ENCODE measurements at places on chromosomes 12 and 14.
A peak's percentile ranks its signal among the peaks of the same experiment; 100 is the strongest.

DNA sequence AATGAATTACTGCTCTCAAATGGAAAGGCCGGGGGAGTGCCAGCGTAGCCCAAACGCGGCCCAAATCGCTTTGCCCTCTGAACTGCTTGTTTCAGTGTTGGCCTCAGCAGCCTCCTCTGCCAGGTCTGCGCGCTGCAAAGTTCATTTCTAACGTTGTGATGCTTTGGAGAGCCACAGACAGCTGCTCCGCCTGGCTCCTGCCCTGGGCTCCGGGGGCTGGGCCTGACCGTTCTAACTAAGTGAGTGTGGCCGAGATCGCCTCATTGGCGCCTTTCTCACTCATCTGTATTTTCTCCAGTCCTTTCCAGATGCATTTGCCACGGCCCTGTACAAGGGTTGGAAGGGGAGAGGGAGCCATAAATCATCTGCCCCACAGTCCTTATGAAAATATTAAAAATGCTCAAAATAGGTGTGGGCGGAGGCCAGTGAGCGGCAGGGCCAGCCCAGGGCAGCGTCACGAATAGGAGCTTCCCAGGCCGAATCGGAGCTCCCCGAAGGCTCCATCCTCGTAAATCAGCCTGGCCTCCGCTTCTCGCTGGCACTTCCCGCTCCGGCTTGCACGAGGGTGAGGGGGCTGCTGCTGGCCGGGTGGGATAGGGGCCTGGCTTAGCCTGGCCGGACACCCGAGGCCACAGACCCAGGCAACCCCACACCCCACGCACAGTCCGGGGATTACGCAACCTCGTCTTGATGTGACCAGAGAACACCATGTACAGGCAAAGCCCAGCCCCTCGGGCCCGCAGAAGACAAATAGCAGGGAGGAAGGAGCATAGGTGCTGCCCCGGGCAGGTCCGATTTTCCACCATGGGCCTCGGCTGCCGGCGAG, 196.6 kb upstream of the DIO3 start:
- DNase-seq, result peak; percentile 54

GRCh38 chr14:45664668-45665356, 411.8 kb upstream of the MIS18BP1 start:
- no peak for DNase-seq

DNA sequence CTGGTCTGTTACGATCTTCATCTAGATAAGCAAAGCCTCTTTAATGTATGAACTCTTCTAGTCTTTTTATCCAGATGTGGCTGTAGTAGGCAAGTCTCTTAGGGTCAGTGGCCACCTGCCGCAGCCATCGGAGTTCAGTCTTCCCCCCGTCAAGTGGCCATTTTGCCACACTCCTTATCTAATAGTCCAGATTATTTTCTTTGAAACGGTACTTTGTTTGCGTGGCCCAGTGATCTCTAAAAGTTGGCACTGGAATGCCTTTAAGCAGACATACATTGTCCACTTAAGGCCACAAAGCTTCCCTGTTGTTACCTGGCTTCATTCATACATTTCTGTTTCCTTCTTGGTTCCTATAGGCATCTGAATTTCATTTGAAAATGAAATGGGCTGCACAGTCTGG, 36.0 kb upstream of the BMAL2 start:
- no peak for DNase-seq

DNA sequence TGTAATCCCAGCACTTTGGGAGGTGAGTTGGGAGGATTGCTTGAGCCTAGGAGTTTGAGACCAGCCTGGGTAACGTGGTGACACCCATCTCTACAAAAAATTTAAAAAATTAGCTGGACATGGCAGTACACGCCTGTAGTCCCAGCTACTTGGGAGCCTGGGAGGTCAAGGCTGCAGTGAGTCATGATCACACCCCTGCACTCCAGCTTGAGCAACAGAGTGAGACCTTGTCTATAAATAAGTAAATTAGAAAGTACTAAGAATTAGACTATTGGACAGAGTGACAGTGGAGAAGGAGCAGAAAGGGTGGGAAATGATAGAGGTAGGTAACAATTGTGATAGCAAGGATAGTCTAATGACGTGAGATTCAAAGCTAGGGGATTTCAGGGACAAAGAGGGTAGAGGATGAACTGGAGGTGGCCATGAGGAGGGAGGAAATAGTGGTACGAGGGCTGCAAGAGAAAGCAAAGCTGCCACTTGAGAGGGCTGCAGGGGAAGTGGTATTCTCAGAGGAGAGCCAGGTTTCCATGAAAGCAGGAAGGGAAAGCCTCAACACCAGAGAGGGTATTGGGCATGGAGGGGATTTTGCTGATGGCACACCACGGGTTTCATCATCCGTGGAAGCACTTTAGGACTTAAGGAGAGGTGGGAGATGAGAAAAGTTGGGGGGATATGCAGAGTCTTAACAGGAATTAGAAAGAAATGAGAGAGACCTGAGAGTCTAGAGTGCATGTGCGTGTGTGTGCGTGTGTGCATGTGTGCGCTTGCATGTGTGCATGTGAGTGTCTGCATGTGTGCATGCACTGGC, 85.6 kb downstream of the SYNE2 start:
- no peak for DNase-seq

DNA sequence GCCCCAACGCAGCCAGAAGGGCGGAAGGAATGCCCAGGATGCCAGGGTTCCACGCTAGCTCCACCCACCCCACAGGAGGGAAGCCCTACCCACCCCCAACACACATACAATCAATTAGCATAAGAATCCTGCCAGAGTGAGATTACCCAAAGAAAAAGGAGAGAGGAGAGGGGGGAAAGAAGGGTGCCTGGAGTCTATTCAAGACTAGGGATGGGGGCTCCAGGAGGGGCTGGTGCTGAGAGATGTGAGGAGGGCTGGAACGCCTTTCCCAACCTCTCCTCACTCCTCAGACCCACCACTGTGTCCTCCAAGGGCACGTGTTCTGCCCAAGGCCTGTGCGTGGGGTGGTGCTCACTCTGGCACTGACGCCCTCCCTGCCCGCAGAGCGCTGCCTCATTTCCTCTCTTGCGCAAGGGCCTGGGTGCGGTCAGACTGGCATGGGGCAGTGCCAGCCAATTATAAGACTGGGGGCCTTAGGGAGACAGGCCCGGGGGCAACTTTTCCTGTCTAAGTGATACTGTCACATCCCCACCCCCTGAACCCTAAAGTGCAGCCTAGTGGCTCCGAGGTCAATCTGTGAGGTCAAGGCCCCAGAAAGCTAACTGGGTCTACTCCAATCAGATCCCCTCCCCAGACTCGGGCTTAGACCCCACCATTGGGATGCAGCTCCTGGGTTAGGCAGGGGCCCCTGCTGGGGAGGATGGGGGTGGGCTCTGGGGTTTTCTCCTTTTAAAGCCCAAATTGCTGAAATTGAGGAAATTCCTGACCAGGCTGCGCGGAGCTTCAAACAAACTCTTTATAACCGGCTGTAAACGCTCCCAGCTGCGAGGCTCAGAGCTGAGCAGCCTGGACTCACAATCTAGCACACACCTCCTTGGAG, 10.2 kb upstream of the ITGB7 start:
- DNase-seq, result no peak

GRCh38 chr14:93017301-93017797, 94.4 kb downstream of the CHGA start:
- DNase-seq, result no peak

- DNase-seq, result no peak
Observed at GRCh38 chr12:5723071-5723470, 222.0 kb downstream of the ANO2 start.

DNA sequence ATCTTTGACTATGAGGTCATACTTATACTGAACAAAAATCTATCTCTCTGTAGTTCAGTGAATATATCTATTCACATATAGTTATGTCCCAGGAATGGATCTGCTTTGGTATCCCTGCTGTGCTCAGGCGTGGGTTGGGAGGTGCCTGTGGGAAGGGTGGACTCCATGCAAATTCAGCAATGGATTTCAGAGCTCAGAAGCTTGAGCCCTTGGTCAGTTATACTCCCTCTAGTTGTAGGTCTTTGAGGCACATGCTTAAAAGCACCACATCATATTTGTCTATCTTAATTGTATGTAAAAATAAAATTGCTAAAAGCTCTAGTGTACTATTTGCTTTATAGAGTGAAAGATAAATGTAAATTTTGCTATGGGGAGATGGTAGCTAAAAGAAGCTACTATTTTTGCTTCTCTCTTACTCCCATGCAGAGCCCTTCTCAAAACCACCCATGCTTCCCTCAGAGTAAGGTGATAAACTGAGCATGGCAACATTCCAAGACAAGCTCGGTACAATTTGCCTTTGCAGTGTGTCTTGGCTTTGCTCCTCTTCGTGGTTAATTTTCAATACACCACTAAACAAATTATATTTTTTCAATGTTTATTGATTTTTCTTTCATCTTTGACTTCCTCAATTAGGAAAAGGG, 54.9 kb downstream of the SLC16A7 start:
- DNase-seq, result no peak

DNA sequence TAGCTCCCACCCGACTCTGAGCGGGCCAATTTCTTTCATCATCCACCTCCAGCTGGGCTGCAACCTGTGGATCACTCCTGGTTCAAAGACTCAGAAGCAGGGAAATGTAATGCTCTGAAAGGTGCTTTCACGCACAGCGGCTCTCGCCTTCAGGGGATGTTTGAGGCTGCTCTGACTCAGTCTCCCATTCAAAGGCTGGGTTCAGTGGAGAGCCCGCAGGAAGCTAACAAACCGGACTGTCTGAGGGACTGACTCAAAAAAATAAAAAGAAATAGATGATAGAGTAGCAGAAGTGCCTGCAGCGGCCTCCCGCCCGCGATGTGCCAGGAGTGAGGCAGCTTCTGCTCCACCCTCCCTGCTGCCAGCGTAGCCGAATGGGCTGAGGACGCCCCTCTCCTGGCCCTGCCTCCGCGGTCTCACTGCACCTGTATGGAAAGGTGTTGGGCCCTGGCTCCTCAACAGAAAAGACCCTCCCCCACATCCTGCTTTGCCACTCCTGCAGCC, 98.0 kb downstream of the GCH1 start:
- no peak for DNase-seq

- DNase-seq, result no peak
Observed at GRCh38 chr14:57038689-57039088, 228.4 kb upstream of the OTX2 start.

GRCh38 chr14:53814392-53814791, 142.2 kb downstream of the BMP4 start:
- peak; percentile 21 for DNase-seq

GRCh38 chr12:57735952-57736740, 2.4 kb downstream of the AGAP2 start:
- peak; percentile 100 for DNase-seq
